ENCODE measurements at places on chromosomes 12 and 14.

GRCh38 chr14:68418174-68419118 is 374.4 kb downstream of the ZFP36L1 start:
- DNase-seq = peak; percentile 37

GRCh38 chr14:54902521-54903420 is at the start of gene GCH1:
Gene GCH1, minus strand, starts transcription at chr14:54902826. Its CDS starts 163 bp downstream, at chr14:54902663.
- DNase-seq = peak; percentile 85

DNA sequence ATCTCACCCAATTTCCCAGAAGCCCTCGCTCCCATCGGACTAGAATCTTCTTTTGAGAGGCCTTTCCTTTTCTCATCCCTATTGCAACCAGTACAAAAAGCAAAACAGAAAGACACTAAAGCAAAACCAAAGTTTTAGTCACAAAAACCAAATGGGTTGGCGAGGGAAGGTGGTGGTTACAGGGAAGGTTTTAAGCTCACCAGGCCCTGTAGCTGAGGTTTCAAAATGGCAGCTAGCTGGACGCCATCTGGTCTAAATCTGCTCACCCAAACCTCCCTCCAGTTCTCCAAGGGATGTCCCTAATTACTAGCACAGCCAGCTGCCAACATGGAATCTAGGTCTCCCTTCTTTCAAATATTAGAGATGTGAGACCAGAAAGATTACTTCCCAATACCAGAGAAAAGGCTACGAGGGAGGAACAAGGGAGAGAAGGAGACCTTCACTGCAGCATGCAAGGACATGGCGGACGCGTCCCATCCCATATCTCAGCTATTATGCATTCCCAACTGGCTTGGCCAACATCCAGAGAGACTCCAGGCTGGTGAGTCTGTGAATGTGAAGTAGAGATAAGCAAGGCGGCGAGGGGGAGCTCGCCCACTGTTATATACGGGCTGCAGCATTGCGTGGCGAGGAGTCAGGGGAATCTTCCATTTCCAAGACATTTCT is 70.8 kb downstream of the DPF3 start:
- no peak for DNase-seq

DNA sequence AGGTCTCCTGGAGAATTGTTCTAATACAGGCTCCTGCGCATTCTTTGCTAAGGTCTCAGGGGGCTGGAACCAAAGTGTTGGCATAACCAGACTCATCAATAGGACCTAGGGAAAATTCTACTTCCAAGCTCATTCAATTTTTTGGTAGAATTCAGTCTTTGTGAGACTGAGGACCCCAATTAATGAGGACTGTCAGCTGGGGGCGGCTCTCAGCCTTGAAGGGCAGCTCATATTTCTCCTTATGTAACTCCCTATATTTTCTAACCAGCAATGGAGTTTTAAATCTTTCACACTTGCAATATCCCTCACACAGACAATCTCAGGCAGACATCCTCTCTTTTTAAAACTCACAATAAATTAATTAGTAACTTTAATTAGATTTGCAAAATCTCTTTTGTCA is 476.4 kb upstream of the LRFN5 start:
- no peak for DNase-seq

DNA sequence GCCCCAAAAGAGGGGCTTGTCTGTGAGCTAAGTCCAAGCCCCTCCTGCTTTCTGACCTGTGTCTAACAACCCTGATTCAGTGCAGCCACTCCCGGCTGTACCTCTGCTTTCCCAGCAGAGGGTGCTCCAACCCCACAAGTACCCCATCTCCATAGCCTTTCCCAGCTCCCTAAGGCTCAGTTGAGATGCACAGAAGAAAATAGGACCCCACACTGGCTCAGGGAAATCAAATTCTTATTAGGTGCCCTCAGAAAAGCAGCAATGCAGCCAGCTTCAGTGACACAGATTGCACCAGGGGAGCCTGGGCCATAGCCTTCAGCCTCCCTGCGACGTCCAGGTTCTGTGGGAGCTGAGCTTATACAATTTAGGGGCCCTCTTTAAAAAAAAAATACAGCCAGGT is 49.9 kb downstream of the LRRC74A start:
- peak; percentile 78 for DNase-seq

GRCh38 chr12:102023343-102023930 is 38.4 kb downstream of the WASHC3 start:
- DNase-seq = peak; percentile 2

DNA sequence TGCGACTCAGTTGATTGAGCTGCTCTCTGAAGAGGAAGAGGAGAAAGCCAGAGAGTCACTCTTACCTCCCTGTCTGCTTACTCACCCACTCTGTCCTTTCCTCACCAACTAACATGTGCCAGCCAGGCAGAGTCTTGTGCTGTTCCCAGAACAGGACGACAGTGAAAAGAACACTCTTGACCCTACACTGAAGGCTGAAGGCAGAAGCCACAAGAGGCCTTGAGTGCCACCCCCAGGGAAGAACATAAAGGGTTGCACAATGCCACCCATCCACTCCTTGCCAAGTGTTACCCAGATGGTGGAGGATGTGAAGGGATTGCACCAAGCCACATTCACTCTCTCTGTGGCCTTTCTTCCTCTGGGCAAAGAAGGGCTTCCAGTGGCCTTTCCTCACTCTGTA is 12.8 kb downstream of the ABHD4 start:
- DNase-seq = no peak

DNA sequence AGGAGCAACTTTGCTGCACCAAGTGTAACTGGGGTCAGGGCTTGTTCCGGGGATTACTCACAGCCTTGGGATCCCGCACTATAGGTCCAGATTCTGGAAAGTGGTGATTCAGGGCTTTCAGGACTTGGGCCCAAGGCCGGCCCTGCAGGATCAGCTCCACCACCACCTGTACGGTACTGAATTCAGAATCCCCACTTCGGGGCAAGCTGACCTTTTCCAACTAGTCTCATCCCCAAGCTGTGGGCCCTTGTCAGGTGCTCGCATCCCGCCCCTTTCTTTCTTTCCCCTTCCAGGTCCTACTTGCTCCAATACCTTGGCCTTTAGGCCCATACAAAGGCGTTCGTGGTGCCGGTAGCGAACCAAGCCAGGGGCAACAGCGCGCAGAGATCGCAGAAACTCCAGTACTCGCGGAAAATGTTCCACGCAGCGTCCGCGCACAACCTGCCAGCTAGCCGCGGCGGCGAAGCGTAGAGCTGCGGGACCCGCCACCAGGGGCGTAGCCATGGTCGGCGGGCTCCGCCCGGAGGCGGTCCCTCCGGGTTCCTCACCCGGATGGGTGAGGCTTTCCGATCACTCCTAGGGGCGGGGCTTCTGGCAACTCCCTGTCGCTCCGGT is 487 bp downstream of the TINF2 start:
- DNase-seq = peak; percentile 97

- no peak for DNase-seq
Observed at GRCh38 chr12:576615-577110, 86.6 kb downstream of the NINJ2 start.

GRCh38 chr12:89674326-89674942 is 34.2 kb downstream of the ATP2B1 start:
- DNase-seq = no peak

DNA sequence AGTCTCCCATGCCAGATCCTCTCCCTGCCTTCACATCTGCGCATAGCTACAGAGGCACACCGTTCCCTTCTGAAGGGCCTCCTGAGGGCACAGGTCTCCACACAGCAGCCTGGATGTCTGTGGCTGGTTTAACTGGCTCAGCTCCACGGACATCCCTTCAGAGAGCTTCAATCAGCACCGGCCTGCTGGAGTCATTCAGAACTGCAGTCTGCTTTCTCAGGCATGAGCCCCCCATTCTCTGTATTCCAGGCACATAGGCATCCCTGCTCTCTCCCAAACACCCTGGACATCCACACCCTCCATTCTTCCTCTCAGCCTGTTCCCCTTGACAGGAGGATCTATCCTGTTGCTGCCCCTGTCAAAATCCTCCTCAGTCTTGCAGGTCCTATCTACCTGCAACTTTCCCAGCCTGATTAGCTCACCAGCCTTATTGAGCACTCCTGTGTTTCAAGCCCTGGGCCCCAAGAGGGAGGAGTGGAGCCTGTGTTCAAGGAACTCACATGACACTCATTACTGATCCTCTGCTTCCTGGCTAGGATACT is 2.9 kb upstream of the DHRS2 start:
- DNase-seq = no peak

DNA sequence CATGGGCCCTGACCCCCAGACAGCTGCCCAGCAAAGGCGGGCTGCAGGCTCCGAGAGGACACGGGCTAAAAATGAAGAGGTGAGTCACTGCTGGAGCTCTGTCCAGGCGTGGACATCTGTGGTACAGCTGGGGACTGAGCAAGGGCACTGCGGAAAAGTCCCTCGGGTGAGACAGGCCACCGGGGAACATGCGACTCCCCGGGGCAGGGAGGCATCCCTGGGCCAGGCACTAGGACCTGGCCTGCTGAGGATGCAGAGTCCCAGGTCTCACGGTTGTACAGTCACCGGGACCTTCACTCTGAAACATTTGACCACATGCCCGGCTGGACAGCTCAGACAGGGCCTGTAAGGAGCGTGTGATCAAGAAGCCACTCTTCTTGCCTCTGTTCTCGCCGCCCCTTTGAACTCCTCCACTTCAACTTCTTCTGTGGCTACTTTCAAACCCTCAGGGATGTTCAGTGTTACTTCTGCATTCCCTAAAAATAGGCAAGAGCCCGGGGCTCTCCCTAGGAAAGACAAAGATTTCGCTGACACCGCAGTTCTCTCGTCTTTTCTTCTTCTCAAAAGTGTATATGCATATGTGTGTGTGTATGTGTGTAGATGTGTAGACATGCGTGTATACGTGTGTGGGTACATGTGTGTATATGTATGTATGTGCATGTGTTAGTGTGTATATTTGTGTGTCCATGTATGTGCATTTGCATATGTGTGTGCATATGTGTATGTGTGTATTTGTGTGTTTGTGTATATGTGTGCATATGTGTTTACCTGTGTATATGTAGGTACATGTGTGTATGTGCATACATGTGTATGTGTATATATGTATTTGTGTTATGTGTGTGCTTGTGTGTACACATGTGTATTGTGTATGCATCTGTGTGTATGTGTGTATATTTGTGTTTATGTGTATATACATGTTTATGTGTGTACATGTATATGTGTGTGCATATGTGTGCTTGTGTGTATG is 5.0 kb upstream of the RFLNA start:
- DNase-seq = peak; percentile 70

DNA sequence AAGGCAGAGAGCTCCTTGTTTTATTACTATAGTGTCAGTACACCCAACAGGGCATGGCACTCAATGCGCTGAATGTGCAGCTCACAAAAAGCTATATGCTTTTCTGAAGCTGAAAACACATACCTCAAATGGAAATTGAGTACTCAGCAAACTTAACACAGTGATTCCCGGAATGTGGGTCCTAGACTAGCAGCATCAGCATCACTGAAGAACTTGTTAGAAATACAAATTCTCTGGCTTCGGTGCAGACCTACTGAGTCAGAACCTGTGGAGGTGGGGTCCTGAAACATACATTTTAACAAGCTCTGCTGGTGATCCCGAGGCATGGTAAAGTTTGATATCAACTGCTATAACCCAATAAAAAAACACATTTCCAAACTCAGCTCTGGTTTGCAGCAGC is 14.9 kb downstream of the RERG start:
- DNase-seq = no peak

DNA sequence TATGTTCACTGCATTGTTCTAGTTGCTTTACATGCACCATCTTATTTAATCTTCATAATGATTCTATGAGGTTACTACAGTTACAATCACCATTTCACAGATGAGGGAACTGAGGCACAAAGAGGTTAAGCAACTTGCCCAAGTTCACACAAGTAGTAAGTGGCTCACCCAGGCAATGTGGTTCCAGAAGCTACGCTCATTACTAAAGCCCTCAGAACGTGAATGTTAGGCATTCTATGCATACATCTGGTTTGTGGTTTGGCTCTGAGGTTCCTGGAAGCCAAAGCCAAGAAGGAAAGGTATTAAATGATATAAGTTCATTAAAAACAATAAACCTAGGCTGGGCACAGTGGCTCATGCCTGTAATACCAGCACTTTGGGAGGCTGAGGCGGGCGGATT is 14.4 kb upstream of the VRTN start:
- no peak for DNase-seq

- DNase-seq = no peak
Observed at GRCh38 chr12:61521258-61521657, 738.9 kb upstream of the USP15 start.

DNA sequence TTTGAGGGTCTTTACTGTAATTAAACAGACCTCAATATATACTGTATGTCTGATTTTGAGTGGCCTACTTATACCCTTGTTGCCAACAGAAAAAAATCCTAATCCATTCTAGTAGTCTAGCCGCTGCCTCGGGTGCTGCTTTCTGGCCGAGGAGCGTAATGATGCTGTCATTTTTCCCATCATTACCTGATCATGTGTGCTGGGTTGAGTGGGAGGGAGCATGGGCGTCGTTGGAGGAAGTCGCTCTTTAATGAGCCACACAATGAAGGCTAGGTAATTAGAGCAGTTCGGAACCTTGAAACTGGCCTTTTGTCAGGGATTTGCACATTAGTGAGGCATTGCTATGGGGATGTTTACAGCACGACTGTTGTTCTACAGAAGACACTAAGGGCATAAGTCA is 76.1 kb upstream of the RFX4 start:
- DNase-seq = no peak

GRCh38 chr14:100065111-100065871 is at the start of gene EVL:
Gene EVL, plus strand, starts transcription at chr14:100065422. Its CDS starts 79 bp downstream, at chr14:100065501.
- peak; percentile 88 for DNase-seq

DNA sequence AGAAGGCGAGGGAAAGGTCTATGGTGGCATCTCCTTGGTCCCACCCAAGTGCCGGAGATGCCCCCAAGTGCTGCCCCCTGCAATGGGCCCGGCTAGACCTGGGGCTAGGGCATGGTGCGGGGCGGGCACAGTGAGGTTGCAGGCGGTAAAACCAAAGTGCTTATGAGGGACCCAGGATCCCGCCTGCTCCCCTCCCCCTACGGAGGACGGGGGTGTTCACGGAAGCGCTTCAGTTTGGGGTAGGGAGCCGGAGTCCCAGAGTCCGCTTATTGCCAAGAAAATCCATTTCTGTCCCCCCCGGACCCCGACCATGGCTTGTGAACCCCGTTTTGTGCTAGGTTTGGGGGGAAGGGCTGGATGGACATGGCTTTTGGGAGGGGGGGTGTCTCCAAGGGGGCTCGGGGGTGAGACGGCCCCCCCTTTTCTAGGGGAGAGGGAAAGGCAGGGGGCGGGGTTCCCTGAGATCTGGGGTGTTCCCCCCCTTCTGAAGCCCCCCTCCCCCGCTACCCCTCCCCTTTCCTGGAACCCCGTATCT is 5.4 kb upstream of the GPR84 start:
- no peak for DNase-seq

- no peak for DNase-seq
Observed at GRCh38 chr14:94143711-94144110, 14.3 kb upstream of the IFI27L2 start.

Data from suppressor macrophage (primary cell).